ENCODE measurements at places on chromosomes 3 and 15.

DNA sequence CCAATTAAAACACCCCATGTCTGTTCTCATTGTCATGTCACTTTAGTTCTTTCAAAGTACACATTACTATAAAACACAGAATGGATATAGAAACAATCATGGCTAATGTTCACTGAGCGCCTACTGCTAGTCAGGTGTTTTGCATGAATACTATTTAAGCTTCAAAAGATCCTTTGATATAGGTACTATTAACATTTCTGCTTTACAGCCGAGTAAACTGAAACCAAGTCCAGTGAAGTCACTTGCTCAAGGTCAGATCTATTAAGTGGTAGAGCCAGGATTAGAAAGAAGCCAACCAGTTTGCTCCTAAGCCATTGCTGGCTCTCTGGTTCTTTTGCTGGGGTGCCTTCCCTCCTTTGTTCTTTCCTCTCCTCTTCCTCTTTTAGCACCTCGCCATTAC, 32.4 kb upstream of the NMNAT3 start:
- no peak for DNase-seq

- no peak for DNase-seq
These were observed 44.9 kb downstream of the ABHD5 start for GRCh38 chr3:43735618-43736017.

GRCh38 chr15:25134546-25134945, 179.8 kb downstream of the SNRPN start:
- DNase-seq, result no peak

- no peak for DNase-seq
These were observed 125.3 kb upstream of the THBS1 start for GRCh38 chr15:39455471-39455991.

DNA sequence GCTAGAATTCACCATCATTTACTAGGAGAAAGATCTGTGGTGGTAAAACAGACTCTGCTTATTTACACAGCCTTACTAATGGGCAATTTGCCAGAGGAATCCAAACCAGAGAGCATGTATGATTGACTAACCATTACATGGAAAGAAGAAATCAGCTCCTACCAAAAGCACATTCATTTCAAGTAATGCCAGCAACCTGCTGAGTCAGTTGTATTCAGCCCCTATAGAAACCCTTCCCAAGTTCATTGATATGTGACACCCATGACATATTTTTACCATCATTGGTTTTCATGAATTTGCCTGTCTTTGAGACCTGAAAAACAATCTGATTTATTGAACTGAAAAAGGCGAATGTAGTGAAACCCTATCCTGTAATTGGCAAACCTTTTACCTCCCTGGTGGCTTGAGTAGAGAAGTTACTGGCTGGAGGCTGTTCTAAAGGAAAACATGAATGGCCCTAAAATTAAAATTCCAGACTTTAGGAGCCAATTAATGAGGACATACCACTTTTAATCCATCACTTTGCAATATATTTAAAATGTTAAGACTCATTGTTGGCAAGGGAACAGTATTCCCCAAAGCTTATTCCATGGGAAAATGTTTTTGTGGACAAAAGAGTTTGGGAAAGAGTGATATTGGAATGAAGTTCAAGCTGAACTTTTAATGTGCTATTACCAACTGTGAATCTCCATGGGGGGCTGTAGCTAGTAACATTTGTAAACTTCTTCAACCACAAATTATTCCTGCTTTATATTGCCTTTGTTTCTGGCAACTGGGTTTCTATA, 542.9 kb downstream of the FHIT start:
- DNase-seq, result no peak

DNA sequence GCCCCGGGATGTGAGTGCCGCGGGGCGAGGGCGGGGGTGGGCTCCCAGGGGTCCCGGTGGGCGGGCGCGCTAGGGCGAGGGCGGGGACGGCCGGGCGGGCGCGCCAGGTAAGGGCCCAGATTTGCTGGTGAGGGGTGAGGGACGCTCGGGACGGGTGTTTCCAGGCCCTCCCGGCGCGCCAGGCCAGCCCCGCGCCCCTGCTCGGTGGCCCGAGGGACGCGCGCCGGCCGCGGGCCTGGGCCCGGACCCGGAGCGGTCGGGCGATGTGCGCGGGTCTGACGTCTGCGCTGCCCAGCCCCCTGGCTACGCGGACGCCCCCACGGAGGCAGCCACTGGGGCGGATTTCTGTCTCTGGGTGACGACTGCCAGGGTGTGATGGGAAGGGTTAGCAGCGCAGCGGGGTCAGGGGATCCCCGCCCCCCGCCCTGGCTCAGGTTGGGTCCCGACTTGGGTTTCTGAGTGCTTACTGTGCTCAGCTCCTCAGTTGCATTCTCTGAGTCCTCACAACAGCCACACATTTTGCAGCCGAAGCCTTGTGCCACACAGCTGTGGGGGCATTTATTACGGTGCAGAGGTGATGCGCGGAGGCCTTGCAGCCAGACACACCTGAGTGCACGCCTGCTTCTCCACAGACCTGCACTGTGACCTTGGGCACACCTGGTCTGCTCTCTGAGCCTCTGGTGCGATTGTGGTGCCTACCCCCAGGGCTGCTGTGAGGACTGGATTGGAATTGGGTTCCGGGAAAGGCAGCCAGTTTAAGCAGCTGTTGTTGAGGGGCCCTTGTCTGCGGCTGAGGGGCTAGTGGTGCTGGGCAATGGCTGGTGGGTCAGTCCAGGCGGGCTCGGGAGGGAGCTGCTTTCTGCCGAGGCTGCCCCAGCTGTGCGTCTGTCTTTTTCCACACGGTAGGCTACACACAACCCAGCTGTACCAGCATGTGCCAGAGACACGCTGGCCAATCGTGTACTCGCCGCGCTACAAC, 523 bp downstream of the HDAC11 start:
- peak; percentile 43 for DNase-seq

DNA sequence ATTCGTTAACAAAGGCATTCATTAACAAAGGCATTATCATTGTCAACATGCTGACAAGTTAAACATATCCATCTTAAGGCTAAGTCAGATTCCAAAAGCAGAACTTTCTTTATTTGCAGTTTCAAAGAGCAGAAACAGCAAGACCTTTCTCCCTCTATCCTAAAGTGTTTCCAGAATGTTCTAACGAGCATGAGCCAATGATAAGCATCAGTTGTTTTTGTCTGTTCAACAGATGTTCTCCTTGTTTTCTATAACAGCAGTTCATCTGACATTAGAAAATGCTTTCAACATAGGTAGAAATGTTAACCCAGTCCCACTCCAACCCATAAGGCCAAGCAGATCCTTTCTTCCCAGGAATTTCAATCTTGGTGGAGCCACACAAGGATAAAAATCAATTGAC, 77.6 kb upstream of the POMGNT2 start:
- DNase-seq, result no peak

DNA sequence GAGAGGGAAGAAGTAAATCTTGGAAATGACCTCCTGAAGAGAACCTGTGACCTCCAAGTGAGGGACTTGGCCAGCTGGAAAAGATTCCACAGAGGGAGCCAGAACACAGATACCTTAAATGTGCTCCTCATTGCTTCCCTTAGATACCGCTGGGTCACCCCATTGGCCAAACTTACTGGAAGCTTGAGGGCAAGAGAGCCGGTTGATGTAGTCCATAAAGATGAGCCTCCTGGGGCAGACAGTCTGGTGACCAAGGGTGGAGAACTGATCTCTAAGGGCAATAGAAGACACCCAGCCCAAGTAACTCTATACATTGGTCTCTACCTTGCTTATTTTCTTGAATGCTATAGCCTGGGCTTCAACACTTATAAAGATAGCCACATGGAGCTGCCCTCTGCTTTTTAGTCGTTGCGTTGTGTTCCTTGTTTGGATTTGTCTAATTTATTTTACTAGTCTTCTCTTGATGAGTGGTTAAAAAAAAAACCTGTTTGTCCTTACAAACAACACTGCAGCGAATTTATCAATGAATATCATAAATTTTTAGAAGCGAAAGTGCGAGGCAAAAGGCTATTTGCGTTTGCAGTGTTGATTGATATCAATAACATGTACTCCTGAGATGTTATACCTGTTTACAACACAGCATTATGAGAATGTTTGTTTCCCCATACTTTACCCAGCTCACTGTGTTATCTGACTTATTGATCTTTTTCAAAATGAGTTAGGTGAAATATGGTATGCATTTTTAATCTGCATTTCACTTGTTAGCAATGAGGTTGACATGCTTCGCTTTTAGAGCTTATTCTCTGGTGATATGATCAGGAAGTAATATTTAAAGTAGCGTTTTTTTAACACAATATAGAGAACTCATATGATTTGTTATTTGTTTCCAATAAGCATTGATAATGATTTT, 31.2 kb downstream of the TGFBR2 start:
- no peak for DNase-seq

DNA sequence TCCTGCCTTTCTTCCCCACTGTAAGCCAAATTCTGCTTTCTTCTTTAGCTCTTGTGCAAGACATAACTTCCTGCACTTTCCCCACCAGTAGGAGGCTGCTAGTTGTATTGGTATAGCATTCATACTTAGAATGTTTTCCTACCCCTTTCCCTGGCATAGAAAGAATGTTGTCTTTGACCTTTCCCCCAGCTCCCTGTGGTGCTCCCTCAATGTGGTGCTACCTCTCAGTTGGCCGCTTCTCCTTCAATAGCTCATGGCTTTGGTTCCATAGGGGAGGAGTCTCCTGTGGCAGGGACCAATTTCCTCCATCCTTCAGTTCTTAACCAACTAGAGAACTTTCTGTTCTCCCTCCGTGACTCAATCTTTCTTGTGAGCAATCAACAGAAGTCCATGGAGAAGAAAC, 67.5 kb upstream of the AKAP13 start:
- no peak for DNase-seq

GRCh38 chr3:9311228-9311627, 51.6 kb upstream of the THUMPD3 start:
- DNase-seq, result no peak

- no peak for DNase-seq
These were observed 45.0 kb downstream of the PDHB start for GRCh38 chr3:58388550-58389091.

- DNase-seq, result no peak
These were observed 50.6 kb downstream of the DRD3 start for GRCh38 chr3:114128231-114128630.

DNA sequence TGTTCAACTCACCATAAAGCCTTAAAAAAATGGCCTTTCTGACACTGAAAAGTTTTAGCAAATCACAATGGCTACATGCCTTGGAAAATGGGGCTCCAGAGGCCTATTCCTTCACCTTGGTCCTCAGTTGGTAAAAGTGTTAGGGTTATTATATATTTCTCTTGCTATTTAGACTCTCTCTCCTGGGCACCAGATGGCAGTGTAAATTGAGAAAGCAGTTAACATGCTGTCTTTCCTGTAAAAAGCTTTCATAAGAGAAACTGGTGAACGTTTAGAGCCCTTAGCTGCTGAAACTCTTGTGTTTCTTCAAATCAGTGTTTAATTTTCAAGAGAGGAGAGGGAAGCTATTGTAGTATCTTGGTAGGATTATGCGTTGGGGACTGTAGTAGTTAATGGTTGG, 89.9 kb downstream of the LRTM1 start:
- DNase-seq, result no peak

DNA sequence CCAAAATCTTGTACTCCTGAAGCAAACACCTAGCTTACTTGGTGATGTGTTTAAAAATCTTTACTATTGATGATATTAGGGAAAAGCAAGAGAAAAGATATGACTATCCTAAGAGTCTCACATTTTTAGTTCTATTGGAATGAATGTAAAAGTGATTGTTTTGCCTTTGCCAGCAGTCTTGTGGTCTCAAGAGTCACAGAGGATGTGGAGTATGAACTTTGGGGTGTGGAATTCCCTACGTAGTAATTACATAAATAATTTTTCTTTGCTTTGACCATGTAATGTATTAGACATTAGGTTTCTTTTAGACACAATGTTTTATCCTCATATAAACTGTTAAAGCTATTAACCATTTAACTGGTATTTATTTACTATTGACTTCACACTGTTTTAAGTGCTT, 387.6 kb downstream of the NAALADL2 start:
- DNase-seq, result no peak

- DNase-seq, result no peak
These were observed 384.3 kb downstream of the MCTP2 start for GRCh38 chr15:94615688-94616087.

All from T-helper 22 cell (primary cell).